ENCODE measurements at places on chromosomes 11 and 22. TPM values are rescaled to one million over a fixed set of nuclear protein-coding genes. Genes with fewer than 3 reads are reported as not detected.

GRCh38 chr22:42939941-42940653 is 74.9 kb downstream of the PACSIN2 start:
- peaks cover 25% of the 10 kb centered on the region for H3K4me1 ChIP-seq
- no peak overlapping the region for H3K4me3 ChIP-seq

DNA sequence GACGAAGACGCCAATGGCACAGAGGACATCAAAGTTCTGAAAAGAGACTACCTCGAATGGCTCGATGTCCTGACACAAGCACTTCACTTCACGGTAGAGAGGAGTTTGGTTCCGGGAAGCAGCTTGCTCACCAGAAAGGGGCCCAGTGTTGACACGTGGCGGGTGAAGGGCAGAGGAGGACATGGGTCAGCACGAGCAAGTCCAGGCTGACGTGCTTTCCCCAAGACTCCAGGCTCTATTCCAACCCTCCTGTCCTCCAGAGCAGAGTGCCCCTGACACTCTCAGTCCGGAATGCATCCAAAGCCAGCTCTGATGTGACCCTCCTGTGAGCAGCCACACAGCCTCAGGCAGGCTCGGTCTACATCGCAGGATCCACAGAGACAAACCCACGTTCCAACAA is 77.5 kb upstream of the BID start:
- H3K27me3 ChIP-seq = no peaks in the 10 kb centered on the region
- H3K4me1 ChIP-seq = peaks cover 11% of the 10 kb centered on the region
- no peak for DNase-seq
- no peaks in the 10 kb centered on the region for H3K36me3 ChIP-seq
- H3K27ac ChIP-seq = no peak overlapping the region
- no peak overlapping the region for H3K4me3 ChIP-seq

GRCh38 chr11:73577496-73577917 is 20.4 kb downstream of the FAM168A start:
- H3K27ac ChIP-seq = no peak overlapping the region
- DNase-seq = no peak
- H3K4me1 ChIP-seq = no peaks in the 10 kb centered on the region
- no peak overlapping the region for H3K4me3 ChIP-seq
- H3K27me3 ChIP-seq = no peaks in the 10 kb centered on the region

GRCh38 chr11:94909371-94909820 is 64.0 kb downstream of the CWC15 start:
- H3K27ac ChIP-seq = no peak overlapping the region
- no peak for DNase-seq
- H3K36me3 ChIP-seq = no peaks in the 10 kb centered on the region
- no peaks in the 10 kb centered on the region for H3K27me3 ChIP-seq
- no peaks in the 10 kb centered on the region for H3K4me1 ChIP-seq
- H3K4me3 ChIP-seq = no peak overlapping the region

DNA sequence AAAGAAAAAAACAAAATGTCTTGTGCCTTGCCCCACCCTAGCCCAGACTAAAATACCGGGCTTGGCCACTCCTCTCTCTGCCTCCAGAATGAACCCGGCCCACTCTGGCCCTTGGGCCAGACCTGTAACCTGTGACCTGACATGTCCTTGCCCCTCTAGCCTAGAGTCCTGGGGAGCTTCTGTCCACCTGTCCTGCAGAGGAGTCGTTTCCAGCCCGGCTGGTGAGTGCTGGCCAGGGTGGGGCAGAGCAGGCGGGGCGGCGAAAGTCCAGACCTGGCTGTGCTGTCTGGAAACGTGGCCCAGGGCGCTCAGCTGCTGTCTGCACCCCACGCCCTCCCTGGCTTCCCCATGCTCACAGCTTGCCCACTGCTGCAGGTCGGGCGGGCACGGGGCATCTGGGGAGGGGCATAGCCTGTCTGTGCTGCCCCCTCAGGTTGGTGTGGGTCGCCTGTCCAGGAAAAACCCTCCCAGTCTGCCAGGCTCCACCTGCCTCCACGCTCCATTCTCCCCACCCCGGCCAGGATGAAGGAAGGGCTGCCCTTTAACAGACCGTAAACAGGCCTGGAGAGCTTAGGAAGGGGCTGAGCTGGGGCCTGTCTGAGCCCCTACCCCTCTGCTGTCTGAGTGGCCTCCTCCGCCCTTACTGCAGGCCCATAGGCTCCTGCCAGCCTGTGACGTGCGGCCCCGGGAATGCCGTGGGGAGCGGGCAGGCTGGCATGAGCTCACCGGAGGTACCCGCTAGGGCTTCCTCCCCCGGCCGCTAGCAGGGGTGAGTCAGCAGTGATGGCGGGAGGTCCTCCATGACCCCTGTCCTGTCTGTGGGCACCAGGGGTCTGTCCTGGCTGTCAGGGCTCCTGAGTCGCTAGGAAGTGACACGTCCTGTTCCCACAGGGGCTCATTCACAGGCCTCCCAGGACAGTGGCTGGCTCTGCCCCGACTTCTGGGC is 1.9 kb downstream of the CD151 start:
- peak overlapping the region; percentile 75 for H3K4me3 ChIP-seq
- H3K4me1 ChIP-seq = peaks cover 2% of the 10 kb centered on the region
- peak; percentile 84 for DNase-seq
- no peaks in the 10 kb centered on the region for H3K27me3 ChIP-seq
- H3K36me3 ChIP-seq = peaks cover 50% of the 10 kb centered on the region
- H3K27ac ChIP-seq = peak overlapping the region; percentile 88

DNA sequence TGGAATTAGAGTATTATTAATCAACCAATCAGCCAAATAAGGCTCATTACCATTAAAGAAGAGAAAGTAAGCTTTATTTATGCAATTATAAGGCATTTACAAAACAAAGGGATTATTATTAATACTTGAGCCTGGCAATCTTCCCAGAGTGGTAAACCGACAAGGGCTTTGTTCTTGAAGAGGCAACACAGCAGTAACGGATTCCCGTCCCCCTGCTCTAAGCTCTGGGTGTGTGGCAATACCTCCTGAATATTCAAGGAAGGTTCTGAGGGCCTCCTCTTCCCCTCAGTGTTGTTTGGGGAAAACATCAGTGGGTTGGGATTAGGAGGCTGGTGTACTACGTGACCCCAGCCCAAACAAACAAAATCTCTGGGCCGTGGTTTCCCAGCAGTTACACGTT is 176.5 kb downstream of the TENM4 start:
- no peak overlapping the region for H3K4me3 ChIP-seq
- no peak for DNase-seq
- no peaks in the 10 kb centered on the region for H3K4me1 ChIP-seq
- no peaks in the 10 kb centered on the region for H3K36me3 ChIP-seq
- H3K27ac ChIP-seq = no peak overlapping the region

GRCh38 chr11:6667733-6668374 is 12.2 kb upstream of the DCHS1 start:
- H3K27ac ChIP-seq = no peak overlapping the region
- H3K4me3 ChIP-seq = no peak overlapping the region
- no peaks in the 10 kb centered on the region for H3K36me3 ChIP-seq

GRCh38 chr11:82909015-82909640 is 7.6 kb downstream of the DDIAS start:
- H3K4me3 ChIP-seq = no peak overlapping the region
- no peaks in the 10 kb centered on the region for H3K4me1 ChIP-seq
- DNase-seq = no peak

DNA sequence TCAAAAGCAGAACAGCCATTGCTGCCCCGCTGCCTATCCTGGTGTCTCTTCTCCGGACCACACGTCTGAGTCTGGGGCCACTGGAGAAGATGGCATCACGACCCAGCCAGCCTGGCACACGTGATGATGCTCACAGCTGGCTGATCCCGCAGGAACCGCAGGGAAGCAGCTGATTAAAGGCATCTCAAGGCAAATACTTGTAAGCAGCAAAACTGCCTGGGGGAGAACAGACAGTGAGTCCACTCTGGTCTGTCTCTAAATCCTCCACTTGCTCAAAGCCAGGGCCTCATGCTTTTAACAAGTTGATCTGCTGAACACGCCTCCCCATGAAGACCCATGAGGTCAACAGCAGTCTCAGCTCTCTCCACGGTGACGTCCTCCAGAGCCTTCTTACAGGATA is 108.6 kb downstream of the BRD1 start:
- H3K27ac ChIP-seq = no peak overlapping the region
- H3K4me1 ChIP-seq = no peaks in the 10 kb centered on the region
- H3K36me3 ChIP-seq = no peaks in the 10 kb centered on the region
- DNase-seq = no peak
- H3K27me3 ChIP-seq = peaks cover 6% of the 10 kb centered on the region

DNA sequence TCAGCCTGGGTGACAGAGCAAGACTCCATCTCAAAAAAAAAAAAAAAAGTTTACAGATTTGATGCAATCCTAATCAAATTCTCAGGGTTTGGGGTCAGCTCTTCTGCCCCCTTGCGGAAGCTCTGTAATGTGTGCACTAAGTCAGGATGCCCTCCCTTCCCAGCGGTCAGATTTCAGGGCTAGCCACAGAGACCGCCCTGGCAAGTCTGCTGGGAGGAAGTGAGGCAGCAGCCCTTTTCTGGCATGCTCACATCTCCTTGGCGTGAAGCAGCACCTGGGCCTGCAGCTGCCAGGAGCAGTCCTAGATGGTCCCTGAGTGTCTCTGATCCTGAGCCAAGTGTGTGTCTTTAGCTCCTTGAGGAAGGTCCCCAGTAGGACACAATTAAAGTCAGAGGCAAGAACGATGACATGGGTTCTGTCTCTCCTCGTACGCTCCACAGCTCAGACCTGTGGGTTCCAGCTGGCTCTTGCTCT is 10.9 kb upstream of the APOBEC3C start:
- H3K36me3 ChIP-seq = no peaks in the 10 kb centered on the region
- peak; percentile 78 for DNase-seq
- no peak overlapping the region for H3K4me3 ChIP-seq
- peak overlapping the region; percentile 2 for H3K27ac ChIP-seq

- H3K4me3 ChIP-seq = no peak overlapping the region
- no peaks in the 10 kb centered on the region for H3K27me3 ChIP-seq
- DNase-seq = no peak
- H3K27ac ChIP-seq = no peak overlapping the region
- no peaks in the 10 kb centered on the region for H3K36me3 ChIP-seq
Measured at GRCh38 chr11:94281324-94281723, 23.1 kb upstream of the IZUMO1R start.

GRCh38 chr11:131615611-131616010 is 245.2 kb downstream of the NTM start:
- no peak overlapping the region for H3K4me3 ChIP-seq
- no peaks in the 10 kb centered on the region for H3K36me3 ChIP-seq
- DNase-seq = no peak
- H3K27ac ChIP-seq = no peak overlapping the region
- no peaks in the 10 kb centered on the region for H3K27me3 ChIP-seq

DNA sequence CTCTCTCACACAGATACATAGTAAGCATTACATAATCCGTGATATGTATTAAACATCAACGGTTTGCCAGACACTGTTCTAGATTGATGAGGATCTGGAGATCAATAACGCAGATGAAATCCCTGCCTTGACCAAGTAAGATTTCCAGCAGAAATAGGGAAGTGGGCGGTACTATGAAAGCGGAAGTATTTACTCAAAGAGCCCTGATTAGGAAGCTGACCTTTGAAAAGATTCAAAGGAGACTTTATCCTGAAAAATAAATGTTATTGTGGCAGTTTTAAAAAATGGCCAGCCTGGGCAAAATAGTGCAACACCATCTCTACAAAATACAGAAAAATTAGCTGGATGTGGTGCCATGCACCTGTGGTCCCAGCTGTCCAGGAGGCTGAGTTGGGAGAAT is 26.8 kb downstream of the GAB2 start:
- no peaks in the 10 kb centered on the region for H3K36me3 ChIP-seq
- no peak overlapping the region for H3K27ac ChIP-seq
- H3K4me3 ChIP-seq = no peak overlapping the region
- H3K27me3 ChIP-seq = no peaks in the 10 kb centered on the region

DNA sequence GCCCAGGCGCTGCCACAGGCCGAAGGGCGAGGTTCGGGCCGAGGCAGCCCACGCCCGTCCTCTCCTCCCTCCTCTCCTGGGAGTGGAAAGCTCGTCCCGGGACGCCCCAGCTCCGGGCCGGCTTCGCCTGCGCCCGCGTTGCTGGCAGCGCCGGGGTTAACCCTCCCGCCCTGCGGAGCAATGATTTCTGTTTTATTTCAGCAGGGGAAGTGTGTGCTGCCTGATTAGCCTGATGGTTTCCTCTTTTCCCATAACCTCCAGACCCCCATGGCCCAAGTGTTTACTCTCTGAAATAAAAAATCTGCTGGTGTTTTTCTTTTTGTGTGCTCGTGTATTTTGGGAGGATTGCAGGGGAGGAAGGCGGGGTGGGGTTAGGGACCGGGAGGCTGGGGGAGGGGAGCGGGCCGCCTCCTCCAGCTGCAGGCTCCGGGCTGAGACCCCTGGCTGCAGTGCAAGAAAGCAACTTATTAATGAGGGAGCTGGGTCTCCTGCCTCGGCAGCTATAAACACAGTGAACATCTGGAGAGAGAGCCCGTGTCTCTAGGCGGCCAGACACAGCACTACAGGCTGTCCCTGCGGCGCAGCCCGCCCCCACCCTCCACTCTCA is 38.6 kb downstream of the ETS1 start:
- no peak overlapping the region for H3K27ac ChIP-seq
- peaks cover 8% of the 10 kb centered on the region for H3K4me1 ChIP-seq

- no peak overlapping the region for H3K27ac ChIP-seq
- no peak for DNase-seq
- H3K36me3 ChIP-seq = no peaks in the 10 kb centered on the region
- H3K27me3 ChIP-seq = no peaks in the 10 kb centered on the region
Measured at GRCh38 chr11:94754335-94754734, 13.8 kb upstream of the AMOTL1 start.

- no peaks in the 10 kb centered on the region for H3K4me1 ChIP-seq
- H3K27me3 ChIP-seq = no peaks in the 10 kb centered on the region
- H3K27ac ChIP-seq = no peak overlapping the region
- no peak for DNase-seq
- no peaks in the 10 kb centered on the region for H3K36me3 ChIP-seq
Measured at GRCh38 chr11:6040874-6041273, 10.3 kb upstream of the OR56A1 start.

DNA sequence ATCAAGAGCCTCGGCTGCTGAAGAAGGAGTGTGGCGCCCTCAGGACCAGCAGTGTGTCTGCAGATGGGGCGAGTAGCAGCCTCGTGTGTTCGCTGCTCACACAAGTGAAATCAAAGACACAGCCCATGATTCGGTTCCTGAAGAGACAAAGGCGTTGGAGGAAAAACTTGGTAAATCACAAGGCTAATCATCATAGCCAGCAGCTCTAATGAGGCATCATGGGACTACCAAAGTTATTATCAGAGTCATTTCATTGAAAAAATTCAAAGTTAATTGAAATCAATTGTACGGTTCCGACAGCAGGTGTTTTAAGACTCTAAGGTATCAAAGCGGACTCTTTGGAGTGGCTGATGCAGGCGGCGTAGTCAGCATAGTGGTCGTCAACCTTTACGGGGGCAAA is 9.5 kb downstream of the PHF21B start:
- no peak for DNase-seq
- H3K27ac ChIP-seq = no peak overlapping the region
- no peak overlapping the region for H3K4me3 ChIP-seq

- H3K27me3 ChIP-seq = no peaks in the 10 kb centered on the region
- H3K4me3 ChIP-seq = no peak overlapping the region
- H3K27ac ChIP-seq = no peak overlapping the region
- H3K36me3 ChIP-seq = no peaks in the 10 kb centered on the region
- no peak for DNase-seq
Measured at GRCh38 chr11:92589512-92589911, 364.9 kb downstream of the FAT3 start.

GRCh38 chr11:12889243-12889642 is 119.9 kb upstream of the RASSF10 start:
- no peak for DNase-seq
- no peaks in the 10 kb centered on the region for H3K27me3 ChIP-seq

MIOX gene
- not detected for polyA plus RNA-seq

MPPED2 gene
- not detected for polyA plus RNA-seq

SHANK2 gene
- polyA plus RNA-seq = 2.2 TPM

MYOD1 gene
- polyA plus RNA-seq = 0.15 TPM

TNNI2 gene
- polyA plus RNA-seq = 7.8 TPM

ST3GAL4 gene
- polyA plus RNA-seq = 5.8 TPM

ZP1 gene
- not detected for polyA plus RNA-seq

SYT8 gene
- 3.1 TPM for polyA plus RNA-seq

RAG1 gene
- 1.4 TPM for polyA plus RNA-seq

TEX54 gene
- polyA plus RNA-seq = not detected

IGLL5 gene
- polyA plus RNA-seq = 215 TPM
